ENCODE measurements at places on chromosomes 7 and 10. TPM values are rescaled to one million over a fixed set of nuclear protein-coding genes. Genes with fewer than 3 reads are reported as not detected.

DNAJC12 gene
- total RNA-seq = 72.8 TPM

TAS2R5 gene
- 2.5 TPM for total RNA-seq

PLXDC2 gene
- not detected for total RNA-seq

HOXA2 gene
- 0.47 TPM for total RNA-seq

TDRD1 gene
- total RNA-seq = not detected

PSMG3 gene
- total RNA-seq = 70.4 TPM

GRCh38 chr7:80740778-80741545 lies 102.5 kb downstream of the CD36 start:
- no peak overlapping the region for H3K27ac ChIP-seq
- DNase-seq = no peak
- no peaks in the 10 kb centered on the region for H3K4me1 ChIP-seq
- no peaks in the 10 kb centered on the region for H3K27me3 ChIP-seq
- H3K36me3 ChIP-seq = no peaks in the 10 kb centered on the region

GRCh38 chr7:30921540-30922401 lies 10.1 kb downstream of the AQP1 start:
- H3K27ac ChIP-seq = no peak overlapping the region
- no peaks in the 10 kb centered on the region for H3K27me3 ChIP-seq
- no peaks in the 10 kb centered on the region for H3K36me3 ChIP-seq
- H3K4me1 ChIP-seq = no peaks in the 10 kb centered on the region
- DNase-seq = no peak
- no peak overlapping the region for H3K4me3 ChIP-seq

GRCh38 chr7:133036289-133036688 lies 45.6 kb downstream of the CHCHD3 start:
- H3K4me1 ChIP-seq = no peaks in the 10 kb centered on the region
- no peak for DNase-seq
- no peaks in the 10 kb centered on the region for H3K27me3 ChIP-seq

DNA sequence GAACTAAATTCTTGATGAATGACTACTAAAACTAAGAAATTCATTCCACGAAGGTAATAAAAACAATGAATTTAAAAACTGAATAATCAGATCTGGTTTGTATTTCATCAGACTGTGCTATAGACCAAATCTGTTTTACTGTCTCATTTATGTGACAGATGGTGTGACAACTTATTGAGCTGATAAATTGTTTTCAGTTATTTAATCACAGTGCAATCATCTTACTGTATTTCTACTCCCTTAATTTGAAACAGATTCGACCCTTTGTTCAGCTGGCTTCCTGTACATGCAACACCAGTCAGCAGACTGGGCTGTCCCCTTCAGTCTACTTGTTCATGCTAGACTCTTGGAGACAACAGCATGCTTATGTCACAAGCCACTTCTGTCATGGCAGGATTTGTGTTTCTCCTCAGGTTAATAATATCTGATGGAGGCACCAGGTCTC lies 150.9 kb downstream of the MBL2 start:
- H3K36me3 ChIP-seq = no peaks in the 10 kb centered on the region
- no peaks in the 10 kb centered on the region for H3K4me1 ChIP-seq
- no peak overlapping the region for H3K4me3 ChIP-seq
- no peaks in the 10 kb centered on the region for H3K27me3 ChIP-seq
- no peak overlapping the region for H3K27ac ChIP-seq

DNA sequence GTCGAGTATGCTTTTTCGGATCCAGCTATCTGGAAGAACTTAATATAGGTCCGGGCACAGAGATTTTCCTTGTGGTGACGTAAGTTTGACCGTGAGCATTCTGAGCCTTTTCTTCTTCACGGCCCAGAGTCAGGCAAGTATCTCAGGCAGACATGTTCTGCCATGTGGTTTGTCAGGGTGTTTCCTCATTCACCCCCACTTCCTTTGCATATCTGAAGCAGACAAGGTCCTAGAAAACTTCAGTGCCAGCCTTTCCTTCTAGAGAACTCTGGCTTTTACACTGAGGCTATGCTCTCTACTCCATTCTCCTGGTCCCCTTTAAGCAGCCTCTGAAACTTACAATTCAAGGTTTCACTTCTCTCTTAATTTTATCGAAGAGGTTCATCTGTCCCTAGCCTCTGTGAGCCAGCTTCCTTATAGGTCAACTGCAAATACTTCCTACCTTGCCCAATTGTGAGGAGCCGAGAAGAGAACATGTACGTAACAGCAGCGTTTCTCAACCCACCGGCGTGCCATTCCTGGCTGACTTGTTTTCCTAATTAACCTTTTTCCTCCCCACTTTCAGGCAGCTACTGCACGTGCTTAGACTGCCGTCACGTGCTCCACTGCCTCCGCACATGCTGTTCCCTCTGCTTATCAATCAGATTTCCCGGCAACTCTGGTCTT lies 47.3 kb downstream of the CDCA7L start:
- peaks cover 34% of the 10 kb centered on the region for H3K4me1 ChIP-seq
- DNase-seq = peak; percentile 59

- peaks cover 47% of the 10 kb centered on the region for H3K4me1 ChIP-seq
- H3K27me3 ChIP-seq = no peaks in the 10 kb centered on the region
- H3K36me3 ChIP-seq = 0 out of 2 replicates have a peak, but pooled peaks cover 3% of the 10 kb centered on the region
- no peak overlapping the region for H3K4me3 ChIP-seq
- DNase-seq = peak; percentile 87
Observed at GRCh38 chr10:70265032-70265689, 18.6 kb downstream of the NPFFR1 start.

GRCh38 chr10:123882177-123882576 lies 9.4 kb downstream of the CPXM2 start:
- H3K4me3 ChIP-seq = no peak overlapping the region
- H3K4me1 ChIP-seq = no peaks in the 10 kb centered on the region
- no peaks in the 10 kb centered on the region for H3K27me3 ChIP-seq
- no peak for DNase-seq
- H3K27ac ChIP-seq = no peak overlapping the region

GRCh38 chr10:90421874-90422273 lies 436.0 kb downstream of the HTR7 start:
- H3K4me3 ChIP-seq = no peak overlapping the region
- H3K27me3 ChIP-seq = no peaks in the 10 kb centered on the region
- no peaks in the 10 kb centered on the region for H3K4me1 ChIP-seq
- no peak for DNase-seq
- no peak overlapping the region for H3K27ac ChIP-seq

GRCh38 chr10:106044503-106044902 lies 1120.0 kb downstream of the SORCS1 start:
- H3K27me3 ChIP-seq = no peaks in the 10 kb centered on the region
- no peaks in the 10 kb centered on the region for H3K4me1 ChIP-seq
- H3K27ac ChIP-seq = no peak overlapping the region

GRCh38 chr10:55232553-55232952 lies 431.5 kb upstream of the PCDH15 start:
- no peaks in the 10 kb centered on the region for H3K4me1 ChIP-seq
- H3K27me3 ChIP-seq = no peaks in the 10 kb centered on the region
- no peaks in the 10 kb centered on the region for H3K36me3 ChIP-seq
- no peak overlapping the region for H3K27ac ChIP-seq
- DNase-seq = no peak

DNA sequence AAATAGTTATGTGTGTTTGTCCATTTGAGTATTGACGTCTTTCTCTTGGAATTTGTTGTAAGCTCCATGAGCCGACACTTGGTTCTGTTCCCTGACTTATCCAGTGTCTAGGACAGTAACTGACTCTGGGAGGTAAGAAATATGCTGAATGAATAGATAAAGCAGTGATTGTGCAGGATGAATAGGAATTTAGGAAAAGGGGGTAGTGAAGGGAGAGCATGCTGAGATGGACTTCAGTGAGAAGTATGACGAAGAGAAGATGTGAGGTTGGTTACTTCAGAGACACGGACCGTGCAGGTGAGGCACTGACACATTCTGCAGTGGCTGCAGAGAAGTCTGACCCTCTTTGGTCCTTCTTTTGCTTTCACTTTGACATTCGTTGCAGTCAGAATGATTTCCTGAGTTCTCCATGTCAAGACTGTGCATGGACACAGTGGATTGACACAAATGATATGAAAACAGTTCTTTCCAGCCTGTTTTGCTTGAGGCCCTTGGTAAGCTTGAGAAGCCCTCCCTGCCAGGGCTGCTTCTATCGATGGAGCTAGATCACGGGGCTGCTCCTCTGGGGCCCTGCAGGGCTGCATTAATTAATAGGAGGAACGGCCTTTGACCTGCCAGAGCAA lies 261.5 kb upstream of the SORCS1 start:
- H3K4me3 ChIP-seq = peak overlapping the region; percentile 36
- H3K27ac ChIP-seq = no peak overlapping the region
- no peaks in the 10 kb centered on the region for H3K36me3 ChIP-seq
- no peak for DNase-seq
- no peaks in the 10 kb centered on the region for H3K27me3 ChIP-seq
- no peaks in the 10 kb centered on the region for H3K4me1 ChIP-seq

DNA sequence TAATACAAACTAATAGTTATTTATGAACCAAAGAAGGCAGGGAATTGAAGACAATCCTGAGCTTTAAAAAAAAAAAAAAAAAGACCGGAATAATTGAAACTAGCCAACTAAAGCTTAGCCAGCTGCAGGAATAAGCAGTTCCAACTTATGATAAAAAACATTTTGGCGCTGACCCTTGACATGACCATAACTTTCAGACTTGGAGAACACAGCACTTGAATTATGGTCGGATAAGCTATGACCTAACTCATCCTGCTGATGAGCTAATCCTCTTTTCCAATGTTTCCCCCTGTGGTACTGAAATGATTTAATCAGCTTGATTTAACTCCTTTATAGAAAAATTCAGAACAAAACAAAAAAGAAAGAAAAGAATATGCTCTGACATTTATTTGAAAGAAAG lies 181.8 kb downstream of the DGKB start:
- H3K27me3 ChIP-seq = no peaks in the 10 kb centered on the region
- DNase-seq = no peak
- H3K36me3 ChIP-seq = no peaks in the 10 kb centered on the region
- no peak overlapping the region for H3K27ac ChIP-seq

DNA sequence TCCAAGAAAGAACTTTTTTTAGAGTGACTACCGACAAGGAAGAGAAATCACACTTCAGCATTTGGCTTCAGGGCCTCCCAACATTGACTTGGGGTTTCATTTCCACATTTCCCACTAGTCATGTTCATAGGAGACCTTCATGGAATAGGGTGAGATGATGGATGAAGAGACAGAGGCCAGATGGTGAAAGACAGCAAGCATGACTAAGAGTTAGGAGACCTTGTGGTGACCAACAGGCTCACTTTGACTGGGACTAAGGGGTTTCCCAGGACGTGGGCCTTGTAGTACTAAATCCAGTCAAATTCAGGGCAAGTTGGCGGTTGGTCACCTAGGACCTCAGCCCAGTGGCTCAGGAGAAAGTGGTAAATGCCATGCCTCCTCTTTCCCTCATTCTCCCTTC lies 3.0 kb upstream of the GIMAP5 start:
- no peaks in the 10 kb centered on the region for H3K36me3 ChIP-seq
- no peaks in the 10 kb centered on the region for H3K4me1 ChIP-seq
- no peak overlapping the region for H3K4me3 ChIP-seq
- no peak overlapping the region for H3K27ac ChIP-seq

DNA sequence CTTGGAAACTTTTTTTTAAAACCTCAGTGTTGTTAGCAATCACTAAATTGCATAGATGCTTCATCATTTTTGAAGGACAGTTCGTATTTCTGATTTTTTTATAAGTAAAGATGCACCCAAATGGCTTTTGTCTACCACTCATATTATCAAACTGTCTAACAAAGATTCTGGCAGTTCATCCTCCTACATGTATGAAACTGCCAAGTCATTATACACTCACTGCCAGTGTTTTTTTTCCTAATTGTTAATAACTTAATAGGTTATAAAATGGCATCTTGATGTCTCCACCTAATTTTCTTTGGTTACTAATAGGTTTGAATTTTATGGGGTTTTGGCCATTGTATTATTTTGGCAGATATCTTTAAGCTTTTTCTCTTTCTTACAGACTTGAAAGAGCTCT lies 77.0 kb downstream of the HTR5A start:
- H3K4me1 ChIP-seq = no peaks in the 10 kb centered on the region
- H3K27ac ChIP-seq = no peak overlapping the region
- DNase-seq = no peak
- H3K4me3 ChIP-seq = no peak overlapping the region
- no peaks in the 10 kb centered on the region for H3K27me3 ChIP-seq

DNA sequence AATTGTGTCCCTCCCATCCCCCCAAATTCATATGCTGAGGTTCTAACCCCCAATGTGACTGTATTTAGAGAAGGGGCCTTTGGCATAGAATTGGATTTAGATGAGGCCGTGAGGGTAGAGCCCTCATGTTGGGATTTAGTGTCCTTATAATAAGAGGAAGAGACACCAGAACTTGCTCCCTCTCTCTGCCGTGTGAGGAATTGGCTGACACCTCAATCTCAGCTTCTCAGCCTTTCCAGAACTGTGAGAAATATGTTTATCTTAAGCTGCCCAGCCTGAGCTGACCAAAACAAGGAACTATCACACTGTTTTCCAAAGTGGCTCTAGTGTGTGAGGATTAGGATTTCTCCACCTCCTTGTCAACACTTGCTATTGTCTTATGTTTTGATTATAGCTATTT lies 400.0 kb upstream of the FZD8 start:
- no peaks in the 10 kb centered on the region for H3K36me3 ChIP-seq
- no peaks in the 10 kb centered on the region for H3K4me1 ChIP-seq
- H3K27me3 ChIP-seq = no peaks in the 10 kb centered on the region
- H3K4me3 ChIP-seq = no peak overlapping the region
- no peak overlapping the region for H3K27ac ChIP-seq

DNA sequence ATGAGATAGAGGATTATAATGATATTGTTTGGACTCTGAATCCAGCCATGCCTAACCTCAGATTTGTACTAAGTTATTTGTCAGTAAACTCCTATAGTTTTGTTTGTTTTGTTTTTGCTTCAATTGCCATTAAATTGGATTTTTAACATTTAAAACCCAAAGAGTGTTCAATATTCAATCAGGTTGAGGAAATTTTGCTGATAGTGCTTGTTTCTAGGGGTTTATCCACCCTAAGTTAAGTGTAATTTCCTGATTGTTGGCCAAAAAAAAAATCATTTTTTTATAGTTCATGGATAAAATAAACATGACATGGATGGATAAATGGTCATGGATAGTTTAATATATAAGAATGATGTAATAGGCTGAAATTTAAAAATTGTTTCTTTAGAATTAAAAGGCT lies 11.4 kb upstream of the BET1 start:
- H3K27ac ChIP-seq = no peak overlapping the region
- no peaks in the 10 kb centered on the region for H3K36me3 ChIP-seq
- H3K4me1 ChIP-seq = no peaks in the 10 kb centered on the region

DNA sequence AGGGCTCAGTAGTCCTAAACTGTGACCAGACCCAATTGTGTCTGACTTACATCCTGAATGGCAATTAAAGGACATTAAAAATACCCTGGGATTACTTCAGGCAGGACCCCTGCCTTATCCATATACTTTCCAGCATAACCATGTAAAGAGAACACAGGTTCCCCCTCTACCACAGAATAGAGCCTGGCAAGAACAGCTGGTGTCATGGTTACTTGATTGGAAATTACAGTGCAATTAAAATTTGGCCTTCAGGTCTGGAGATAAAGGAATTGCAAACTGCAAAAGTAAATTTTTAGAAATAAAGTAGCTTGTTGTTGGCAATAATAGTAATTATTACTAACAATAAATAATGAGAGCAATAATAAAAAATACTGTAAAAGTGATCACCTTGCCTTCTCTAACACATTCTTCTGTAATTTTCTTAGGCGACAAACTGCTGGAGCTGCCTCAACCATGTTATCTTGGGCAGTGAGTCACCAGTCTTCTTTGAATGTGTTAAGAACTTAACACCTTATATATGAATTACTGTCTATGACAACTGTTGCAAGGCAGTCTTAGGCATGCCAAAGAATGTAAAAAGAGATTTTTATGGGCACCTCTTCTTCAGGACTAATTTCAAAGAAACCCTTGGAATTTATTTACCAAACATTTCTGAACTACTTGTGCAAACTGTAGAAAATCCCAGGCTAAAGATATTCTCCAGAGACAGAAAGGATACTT lies 53.7 kb downstream of the HIBADH start:
- H3K4me3 ChIP-seq = no peak overlapping the region
- no peak for DNase-seq
- no peak overlapping the region for H3K27ac ChIP-seq
- H3K36me3 ChIP-seq = no peaks in the 10 kb centered on the region
